ENCODE measurements at places on chromosomes 7 and 10.

GRCh38 chr10:35735412-35735811 is 93.3 kb upstream of the FZD8 start:
- DNase-seq: no peak

GRCh38 chr10:7587168-7587864 is 79.5 kb downstream of the ITIH5 start:
- DNase-seq: no peak

DNA sequence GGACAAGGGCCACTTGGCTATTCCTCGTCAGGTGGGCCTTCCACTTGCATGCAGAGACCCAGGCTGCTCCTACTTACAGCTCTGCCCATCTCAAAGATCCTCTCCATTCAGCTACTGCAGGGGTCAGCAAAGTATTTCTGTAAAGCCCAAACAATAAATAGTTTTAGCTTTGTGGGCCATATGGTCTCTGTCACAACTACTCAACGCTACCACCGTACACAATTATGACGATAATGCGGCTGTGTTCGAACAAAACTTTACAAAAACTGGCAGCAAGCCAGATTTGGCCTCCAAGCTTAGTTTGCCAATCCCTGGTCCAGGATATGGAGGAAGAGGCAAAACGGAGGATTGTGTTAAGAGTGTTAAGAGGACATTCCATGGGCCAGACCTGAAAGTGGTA is 12.8 kb downstream of the RAB11FIP2 start:
- DNase-seq: no peak

- no peak for DNase-seq
Observed at GRCh38 chr10:79905322-79906314, 43.3 kb downstream of the SFTPD start.

DNA sequence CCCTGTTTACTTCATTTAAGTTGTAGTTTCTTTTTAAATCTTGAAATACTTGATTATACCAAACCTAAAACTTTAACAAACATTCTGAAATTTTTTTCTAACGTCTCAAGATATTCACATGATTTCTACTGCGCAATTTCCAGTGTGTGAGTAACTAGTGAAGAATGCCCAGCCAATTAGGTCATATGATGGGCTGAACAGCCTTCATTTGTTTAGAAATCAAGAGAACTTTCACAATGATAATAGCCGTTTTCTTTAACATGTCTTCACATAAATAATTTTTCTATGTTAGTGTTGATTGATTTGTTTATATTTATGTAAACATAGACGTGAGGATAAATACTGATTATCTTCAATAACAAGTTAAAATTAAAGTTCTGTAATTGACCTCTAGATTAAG is 21.8 kb downstream of the STAM start:
- DNase-seq: no peak

- DNase-seq: no peak
Observed at GRCh38 chr7:125551008-125551407, 621.4 kb upstream of the POT1 start.

GRCh38 chr7:1558181-1558811 is 2.3 kb upstream of the TMEM184A start:
- DNase-seq: no peak

GRCh38 chr10:119498889-119499676 is 43.4 kb downstream of the RGS10 start:
- no peak for DNase-seq

DNA sequence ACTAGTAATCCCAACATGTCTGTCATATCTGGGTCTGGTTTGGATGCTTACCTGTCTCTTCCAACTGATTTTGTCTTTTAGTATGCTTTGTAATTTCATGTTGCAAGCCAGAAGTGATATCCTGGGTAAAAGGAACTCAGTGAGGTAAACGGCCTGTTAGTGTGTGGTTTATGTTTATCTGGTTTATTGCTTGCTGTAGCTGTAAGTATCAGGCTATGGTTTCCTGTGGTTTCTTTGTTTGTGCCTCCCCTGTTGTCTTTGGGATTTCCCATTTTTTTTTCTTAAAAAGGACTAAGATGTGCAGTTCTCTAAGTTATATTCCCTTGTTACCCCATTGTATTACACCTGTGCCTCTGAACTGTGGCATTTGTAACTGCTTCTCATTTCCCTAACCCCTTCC is 323.5 kb upstream of the POM121L12 start:
- DNase-seq: no peak

DNA sequence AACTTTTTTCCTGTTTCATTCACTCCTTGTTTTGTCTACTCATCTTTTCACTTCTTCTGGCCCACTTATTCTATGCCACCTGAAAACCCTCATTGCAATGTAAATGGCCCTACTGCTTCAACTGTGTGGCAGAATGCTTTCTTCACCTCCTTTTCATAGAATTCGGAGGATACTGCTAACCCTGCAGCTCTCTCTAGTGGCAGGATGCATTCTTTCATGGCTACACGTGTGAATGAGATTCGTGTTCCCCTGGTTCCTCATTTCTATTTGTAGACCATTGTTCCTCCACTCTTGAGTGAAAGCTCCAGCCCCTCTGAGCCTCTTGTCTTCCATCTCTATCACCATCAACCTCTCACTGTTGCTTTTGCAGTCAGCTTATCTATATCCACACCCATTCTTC is 20.9 kb upstream of the CYP26C1 start:
- no peak for DNase-seq

DNA sequence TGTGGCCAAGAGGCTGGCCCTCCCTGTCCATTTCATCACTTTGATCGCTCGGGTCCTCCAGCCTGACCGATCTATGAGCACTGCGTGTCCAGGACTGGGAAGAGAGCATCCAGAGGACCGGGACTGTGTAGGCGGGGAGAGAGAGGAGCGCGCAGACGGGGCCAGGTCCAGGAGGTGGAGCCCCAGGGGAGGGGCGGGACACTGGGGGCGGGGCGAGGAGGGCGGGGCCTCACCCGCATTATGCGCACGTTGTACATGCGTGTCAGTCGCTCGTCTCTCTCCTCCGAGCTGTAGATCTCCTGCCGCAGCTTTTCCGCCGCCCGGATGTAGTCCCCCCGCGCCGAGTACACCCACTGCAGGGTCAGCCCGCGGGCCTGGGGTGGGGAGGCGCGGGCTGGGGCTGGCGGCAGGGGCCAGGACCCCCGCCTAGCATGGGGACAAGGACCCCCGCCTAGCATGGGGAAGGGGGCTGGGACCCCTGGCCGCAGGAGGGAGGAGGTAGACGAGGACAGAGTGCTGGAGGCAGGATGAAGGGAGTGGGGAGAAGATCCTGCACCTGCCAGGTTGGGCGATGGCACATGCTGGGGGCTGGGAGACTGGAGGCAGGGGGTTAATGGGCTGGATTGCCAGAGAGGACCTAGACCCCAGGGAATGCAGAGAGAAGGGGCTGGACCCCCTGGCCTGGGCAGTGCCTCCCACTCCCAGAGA is 14.3 kb downstream of the MOSPD3 start:
- DNase-seq: peak; percentile 96

GRCh38 chr10:27820637-27821036 is 75.0 kb upstream of the MKX start:
- DNase-seq: no peak

- DNase-seq: no peak
Observed at GRCh38 chr10:62681211-62681940, 123.1 kb upstream of the ADO start.

- no peak for DNase-seq
Observed at GRCh38 chr10:69757553-69758309, 44.0 kb upstream of the COL13A1 start.

GRCh38 chr7:122643250-122643649 is 55.7 kb downstream of the RNF133 start:
- no peak for DNase-seq

DNA sequence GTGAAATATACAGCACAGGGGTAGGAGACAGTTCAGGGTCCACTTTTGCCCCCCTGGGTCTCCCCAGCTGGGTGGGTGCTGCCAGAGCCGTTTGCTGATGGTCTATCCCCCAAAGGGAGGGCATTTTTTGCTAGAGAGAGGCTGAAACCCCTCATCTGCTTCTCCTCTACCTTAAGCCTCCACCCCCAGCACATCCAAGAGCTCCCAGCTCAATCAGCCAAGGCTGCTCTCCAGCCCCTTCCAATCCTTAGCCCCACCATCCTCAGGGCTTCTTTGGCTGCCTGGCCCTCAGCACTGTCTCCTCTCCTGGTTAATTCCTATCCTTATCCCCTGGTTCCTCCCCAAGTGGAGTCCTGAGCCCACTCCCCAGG is 153.1 kb downstream of the AOAH start:
- no peak for DNase-seq

- DNase-seq: no peak
Observed at GRCh38 chr7:12596225-12596790, 25.8 kb downstream of the SCIN start.

DNA sequence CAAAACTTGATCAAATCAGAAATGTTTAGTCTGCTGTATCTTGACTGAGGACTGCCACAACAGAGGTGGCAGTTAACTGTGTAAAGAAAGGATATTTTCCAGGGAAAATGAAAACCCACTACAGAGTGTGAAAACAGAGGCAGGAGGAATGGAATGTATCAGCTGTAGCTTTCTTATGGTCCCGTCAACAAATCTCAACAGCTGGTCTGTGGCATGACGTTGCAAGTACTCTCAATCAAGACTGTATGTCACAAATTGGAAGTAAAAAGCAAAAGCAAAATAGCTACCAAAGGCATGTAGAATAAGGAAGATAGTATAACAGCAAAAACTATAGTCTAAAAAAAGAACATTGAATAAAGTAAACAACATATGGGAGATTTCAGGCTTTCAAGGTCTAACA is 123.5 kb downstream of the KMT2C start:
- no peak for DNase-seq
